ENCODE measurements at places on chromosomes 5 and 9.

DNA sequence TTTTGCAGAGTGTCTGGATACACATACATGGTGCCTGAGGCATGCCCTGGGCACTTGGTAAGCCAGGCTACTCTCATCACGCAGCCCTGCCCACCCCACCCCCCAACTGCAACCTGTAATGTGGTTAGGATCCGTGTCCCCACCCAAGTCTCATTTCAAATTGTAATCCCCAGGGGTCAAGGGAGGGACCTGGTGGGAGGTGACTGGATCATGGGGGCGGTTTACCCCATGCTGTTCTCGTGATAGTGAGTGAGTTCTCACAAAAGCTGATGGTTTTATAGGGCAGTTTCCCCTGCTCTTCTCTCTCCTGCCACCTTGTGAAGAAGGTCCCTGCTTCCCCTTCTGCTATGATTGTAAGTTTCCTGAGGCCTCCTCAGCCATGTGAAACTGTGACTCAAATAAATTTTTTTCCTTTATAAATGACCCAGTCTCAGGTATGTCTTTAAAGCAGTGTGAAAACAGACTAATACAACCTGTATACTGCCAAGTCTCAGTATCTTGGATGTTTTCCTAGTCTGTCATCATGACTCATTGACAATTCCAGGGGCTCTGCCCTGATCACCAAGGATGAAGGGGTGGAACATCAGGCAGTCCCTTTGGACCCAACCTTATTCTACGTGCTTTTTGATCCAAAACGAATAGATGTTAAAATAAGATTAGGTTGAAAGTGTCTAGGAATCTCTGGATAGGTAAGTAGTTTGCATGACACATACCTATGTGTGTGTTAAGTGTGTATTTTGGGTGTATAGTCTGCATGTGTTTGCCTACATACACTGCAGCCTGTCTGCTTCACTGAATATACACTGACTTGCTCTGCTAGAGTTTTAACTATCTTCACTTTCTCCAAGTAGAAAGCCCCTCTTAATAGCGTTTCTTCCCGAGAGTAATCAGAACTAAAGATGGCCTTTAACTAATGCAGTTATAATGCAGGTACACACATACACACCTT lies 293.8 kb downstream of the SLIT3 start:
- no peak for DNase-seq

DNA sequence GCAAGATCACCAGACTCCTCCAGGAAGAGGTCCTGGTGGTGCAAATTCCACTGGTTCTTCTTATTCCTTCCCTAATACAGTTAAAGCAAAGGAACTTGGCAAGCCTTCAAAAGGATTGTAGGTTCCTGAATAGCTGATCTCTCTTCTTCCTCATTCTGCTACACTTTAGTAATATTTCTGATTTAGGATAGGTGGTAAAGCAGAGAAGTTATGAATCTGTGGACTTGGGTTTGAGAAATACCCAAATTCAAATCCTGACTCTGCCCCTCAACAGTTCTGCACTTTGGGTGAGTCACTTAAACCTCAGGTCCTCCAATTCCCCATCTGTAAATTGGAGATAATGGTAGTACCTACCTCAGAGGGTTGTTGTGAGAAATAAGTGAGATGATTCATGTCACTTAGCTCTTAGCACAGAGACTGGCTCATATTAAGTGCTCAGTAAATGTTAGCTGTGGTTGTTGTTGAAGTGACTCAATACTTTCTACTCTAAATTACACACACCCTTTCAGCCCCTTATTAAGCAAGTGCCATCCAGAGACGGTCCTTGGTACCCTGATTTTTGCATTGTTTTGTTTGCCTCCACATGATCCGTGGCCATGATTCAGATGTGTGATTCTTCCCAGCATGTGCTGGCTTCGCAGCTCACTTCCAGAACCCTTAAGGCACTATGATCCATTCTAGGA lies 5.2 kb downstream of the SH3RF2 start:
- DNase-seq: peak; percentile 58

DNA sequence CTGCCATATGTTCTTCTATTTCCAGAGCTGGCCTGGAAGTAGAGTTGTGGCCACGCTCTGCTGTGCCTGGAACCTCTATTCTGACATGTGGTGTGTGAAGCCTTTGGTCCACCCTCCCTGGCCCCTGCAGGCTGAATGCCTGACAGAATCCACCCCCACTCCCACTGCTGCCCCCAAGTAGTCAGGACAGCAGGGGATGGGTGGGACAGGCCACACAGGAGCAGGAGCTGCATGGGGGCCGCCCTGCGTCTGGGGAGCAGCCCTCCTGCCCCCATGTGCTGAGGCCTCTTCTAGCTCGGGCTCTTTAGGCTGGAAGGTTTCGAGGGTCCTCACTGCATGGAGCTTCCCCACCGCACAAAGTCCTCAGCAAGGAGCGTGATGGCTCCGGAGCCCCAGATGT lies 32.6 kb upstream of the IRX4 start:
- no peak for DNase-seq

DNA sequence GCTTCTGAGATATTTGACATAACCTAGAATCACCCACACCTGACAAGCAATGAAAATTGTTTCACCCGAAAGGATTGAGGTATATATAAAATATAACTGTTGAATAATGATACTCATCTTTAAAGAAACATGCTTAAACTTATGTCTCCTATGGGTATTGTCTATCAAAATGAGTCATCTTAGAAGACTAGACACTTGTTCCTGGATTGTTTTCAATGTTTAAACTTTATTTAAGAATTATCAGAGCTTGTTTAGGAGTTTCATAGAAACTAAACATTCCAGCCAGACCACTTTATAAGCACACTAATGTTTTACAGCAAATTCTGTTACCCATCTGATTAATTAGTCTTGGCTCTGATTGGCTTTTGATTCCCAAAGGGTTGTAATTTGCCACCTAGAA lies 19.6 kb downstream of the NFX1 start:
- no peak for DNase-seq

DNA sequence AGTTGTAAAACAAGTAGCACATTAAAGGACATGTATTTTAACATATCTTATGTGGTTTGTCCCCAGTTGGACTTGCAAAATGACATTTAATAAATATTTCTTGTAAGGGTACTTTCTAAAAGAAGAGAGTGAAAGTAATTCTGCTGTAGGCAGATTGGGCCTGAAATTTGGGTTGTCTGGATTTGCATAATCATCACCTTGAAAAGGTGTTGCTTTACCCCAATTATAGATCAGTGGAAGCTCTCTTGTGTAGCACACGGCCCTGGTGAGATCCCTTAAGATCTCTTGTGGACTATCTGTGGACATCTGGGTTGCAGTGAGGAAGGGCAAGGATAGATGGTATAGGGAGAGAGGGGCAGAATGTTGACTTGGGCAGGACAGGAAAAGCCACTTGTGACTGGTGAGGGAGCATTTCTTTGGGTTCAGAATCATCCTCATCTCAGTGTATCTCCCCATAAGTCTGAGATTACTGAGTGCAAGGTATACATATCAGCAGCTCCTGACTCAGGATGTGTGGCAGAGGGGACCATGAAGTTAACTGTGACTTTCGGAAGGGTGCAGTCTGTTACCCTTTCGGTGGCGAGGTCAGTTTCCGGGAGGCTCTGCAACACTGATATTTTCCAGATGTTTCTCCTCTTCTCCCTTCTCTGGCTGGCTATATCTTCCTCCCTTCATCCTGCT lies 2.0 kb upstream of the TNFAIP8 start:
- no peak for DNase-seq

DNA sequence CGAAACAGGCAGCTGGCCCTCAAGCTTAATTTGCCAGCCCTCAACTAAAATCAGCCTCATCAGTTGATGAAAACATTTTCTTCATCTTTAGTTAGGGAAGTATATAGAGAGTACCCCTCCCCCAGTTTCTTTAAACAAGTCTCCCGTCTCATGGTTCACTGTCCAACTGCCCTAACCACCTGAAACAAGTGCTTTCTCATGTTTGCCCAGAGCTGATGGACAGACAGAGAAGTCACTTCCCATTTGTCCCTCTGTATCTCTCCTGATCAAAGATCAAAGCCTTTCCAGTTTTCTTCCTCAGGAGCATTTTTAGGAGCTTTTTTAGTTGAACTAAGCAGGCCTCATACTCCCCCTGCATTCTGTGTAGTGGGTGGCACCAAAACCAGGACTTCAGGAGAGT lies 21.7 kb downstream of the FUBP3 start:
- no peak for DNase-seq

Measured in EH (cell line).